ENCODE measurements at places on chromosomes 11 and 22.

DNA sequence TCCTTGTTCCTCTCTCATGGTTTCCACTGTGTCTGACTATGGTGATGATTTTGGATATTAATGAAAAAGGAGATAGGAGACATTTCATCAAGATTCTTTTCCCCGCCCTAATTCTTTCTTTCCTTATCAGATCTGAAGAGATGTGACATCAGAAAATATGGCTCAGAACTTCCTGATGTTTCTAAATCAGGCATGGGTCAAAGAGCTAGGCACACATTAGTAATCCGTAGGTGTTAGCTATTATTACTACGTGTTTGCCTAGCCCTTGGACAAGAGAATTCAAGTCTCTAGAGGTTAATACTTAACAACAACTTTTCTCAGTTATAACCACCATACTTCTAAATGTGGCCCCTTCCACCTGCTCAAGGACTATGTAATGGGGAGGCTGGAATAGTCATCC, 5.8 kb downstream of the JOSD1 start:
- no peak for DNase-seq

DNA sequence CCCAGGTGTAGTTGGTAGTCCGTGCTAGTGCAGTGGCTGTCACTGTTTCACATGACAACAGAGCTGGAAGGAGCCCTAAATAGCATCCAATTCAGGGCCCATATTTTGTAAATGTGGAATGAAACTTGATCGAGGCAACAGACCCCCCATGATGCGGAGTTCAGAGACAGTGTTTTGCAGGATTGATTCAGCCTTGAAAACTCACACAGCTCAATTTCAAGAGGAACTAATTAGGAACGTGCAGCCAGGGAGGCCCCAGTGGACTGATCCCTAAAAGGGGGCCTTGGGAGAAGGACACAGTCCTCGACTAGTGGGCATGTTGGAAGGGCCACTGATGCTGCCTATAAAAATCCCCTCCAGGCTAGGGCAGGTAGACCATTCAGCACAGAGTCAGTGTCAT, 61.0 kb upstream of the TTC12 start:
- no peak for DNase-seq

- DNase-seq: no peak
Observed at GRCh38 chr11:15697437-15698236, 582.9 kb downstream of the INSC start.

DNA sequence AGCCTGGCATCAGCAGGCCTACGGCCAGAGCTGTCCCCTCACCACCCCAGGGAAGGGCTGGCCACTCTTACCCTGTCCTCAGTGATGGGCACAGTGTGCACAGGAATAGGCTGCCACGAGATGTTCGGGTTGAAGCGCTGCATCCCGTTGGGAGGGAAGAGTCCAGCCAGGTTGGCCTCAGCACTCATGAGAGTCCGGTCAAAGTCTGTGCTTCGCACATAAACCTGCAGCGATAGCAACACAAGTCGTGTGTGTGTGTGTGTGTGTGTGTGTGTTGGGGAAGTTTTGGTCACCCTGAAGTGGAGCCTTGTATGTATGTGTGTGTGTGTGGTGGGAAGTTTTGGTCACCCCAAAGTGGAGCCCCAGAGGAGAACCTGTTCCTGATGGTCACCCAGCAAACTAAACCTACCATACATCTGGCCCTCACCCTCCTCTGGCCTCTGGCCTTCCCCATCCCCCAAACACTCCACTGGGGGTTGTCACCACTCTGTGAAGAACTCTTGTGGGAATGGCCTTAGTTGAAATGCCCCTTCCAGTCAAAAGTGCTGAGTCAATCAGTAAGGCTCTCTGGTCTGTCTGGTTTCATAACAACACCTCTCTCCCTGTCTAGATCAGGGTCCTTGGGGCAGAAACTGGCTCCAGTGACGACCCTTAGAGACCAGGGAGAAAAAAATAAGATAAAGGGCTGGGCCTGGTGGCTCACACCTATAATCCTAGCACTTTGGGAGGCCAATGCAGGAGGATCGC, 2.8 kb downstream of the ACP2 start:
- no peak for DNase-seq

DNA sequence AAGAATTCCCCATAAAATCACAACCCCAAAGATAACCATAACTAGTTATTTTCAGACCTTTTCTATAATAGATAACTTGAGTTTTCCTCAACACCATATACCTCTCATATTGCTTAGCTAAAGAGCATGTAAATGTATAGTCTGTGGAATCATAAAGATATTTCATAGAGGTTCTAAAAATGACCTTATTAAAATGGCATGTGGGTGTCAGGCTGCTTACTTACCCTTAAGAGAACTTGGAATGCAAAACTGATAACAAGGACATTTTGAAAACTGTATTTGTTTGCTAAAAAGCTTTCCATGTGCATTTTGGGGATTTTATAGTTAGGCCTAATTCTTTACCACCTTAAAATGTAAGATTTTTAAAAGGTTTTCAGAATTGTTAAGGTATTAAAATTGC, 4.7 kb downstream of the SIK2 start:
- no peak for DNase-seq

DNA sequence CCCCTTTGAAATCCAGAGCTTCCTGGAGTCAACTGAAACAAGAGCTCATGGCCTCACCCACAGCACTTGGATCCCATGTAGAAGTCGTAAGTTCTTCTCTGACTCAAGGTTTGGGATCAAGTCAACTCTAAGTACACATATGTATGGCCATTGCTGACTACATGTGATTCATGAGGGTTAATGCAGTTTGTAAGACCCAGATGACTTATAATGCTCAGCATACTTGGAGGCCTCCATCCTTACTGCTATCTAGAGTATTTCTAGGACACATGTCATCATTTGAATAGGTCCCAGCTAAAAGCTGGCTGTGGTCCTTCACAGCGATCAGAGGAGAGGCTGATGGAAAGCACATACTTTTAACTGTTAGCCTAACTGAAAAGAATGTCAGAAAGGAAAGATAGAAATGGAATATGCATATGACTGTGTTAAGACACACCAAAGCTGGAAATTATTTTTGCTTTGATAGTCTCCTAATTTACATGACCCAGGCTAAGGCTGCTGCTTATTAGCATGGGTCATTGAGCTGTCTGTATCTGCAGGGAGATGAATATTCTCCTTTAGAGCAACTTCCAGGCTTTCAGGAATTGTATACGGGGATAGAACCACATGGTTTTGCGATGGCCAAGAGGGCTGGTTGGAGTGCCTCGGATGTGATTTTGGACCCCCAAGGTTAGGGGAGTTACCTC, 76.3 kb downstream of the NTM start:
- no peak for DNase-seq

DNA sequence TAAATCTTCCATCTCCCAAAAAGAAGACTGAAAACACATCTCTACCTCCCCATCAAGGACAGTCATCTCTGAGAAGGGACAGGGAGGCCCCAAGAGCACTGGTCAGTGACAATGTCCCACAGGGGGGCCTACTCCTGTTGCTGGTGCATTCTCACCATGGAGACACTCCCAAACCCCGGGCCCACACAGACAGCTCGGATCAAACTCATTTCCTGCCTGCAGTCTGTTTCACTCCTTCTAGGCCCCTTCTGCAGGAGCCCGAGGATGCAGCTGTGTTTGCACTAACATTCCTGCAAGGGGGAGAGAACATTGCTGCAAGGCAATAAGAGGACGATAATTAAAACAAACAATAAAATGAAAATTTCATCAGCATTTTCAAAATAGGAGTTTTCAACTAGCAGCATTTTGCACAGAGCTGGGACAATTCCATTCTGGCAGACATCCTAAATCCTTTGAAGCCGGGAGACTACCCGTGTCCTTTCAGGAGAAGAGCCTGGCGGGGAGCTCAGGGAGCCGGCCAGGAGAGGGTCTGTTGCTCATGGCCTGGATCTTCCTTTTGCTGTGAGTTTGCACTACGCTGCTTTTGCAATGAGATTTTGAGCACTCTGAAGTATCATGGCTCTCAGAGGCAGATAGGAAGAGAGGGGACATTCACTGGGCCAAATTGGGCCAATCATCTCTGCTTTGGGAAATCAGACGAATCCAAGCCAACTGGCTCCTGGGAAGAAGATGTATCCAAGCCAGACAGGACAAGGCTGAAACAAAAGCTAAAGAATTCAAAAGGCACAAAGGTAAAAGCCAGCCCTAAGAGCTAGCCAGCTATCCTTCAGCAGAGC, 33.2 kb downstream of the SPATA19 start:
- DNase-seq: no peak

DNA sequence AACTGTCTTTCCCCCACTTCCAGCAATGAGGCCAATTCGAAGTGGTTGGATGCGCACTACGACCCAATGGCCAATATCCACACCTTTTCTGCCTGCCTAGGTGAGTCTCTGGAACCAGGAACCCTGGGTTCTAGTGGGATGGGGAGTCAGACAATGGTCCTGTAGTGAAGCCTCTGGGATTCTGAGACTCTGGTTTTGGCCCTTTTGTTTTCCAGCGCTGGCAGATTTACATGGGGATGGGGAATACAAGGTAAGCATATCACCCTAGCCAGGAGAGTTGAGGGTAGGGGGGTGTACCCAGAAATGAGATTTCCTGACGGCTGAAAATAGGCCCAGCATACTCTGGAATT, 530 bp downstream of the BBS1 start:
- no peak for DNase-seq

- DNase-seq: no peak
Observed at GRCh38 chr11:65710421-65710820, 1.6 kb upstream of the KAT5 start.

DNA sequence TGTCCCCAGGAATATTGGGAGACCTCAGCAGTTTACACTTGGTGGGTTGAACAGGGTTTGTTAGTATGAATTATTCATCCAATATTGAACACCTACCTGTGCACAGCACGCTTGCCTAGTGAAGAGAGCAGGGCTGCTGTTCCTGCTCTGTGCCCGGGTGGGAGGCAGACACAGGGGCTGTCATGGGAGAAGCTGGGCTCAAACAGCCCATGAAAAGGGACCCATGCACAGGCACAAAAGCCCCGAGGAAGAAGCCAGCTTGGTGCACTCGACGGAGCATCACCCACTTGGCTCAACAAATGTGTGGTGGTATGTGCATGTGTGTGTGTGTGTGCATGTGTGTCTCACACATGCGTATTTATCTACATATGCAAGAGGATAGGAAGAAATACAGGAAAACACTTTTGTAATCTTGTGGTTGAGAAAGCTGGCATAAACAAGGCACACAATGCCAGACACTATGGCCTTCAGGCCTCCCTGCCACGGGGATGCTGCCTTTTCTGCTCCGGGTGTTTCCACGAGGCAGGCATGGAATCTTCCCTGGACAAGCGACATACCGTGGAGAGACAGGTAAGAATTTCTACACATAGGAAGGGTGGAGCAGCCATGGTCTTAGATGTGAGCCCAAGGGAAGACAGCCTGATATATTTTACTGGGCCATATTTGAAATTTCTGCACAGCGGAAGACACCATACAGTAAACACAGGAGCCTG, 5.0 kb upstream of the APOBEC3A start:
- no peak for DNase-seq

GRCh38 chr11:8258784-8259183, 4.9 kb downstream of the LMO1 start:
- DNase-seq: peak; percentile 30

GRCh38 chr11:27437829-27438594, 34.6 kb downstream of the LGR4 start:
- DNase-seq: no peak

DNA sequence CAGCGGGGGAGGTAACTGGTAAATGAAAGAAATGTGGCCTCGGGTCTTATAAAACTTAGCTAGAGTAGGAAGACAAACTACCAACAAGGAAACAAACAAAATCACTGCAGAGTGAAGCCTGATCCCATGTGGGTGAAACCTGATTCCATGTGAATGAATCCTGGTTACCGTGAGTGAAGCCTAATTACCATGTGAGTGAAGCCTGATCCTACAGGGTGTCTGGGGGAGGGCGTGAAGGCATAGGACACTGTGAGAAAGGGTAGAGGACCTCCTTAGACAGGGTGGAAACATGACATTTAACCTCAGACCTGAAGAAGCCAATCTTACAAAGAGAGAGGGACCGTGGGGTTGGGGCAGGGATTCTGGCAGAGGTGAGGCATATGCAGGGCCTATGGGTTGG, 106.2 kb upstream of the USP47 start:
- no peak for DNase-seq

DNA sequence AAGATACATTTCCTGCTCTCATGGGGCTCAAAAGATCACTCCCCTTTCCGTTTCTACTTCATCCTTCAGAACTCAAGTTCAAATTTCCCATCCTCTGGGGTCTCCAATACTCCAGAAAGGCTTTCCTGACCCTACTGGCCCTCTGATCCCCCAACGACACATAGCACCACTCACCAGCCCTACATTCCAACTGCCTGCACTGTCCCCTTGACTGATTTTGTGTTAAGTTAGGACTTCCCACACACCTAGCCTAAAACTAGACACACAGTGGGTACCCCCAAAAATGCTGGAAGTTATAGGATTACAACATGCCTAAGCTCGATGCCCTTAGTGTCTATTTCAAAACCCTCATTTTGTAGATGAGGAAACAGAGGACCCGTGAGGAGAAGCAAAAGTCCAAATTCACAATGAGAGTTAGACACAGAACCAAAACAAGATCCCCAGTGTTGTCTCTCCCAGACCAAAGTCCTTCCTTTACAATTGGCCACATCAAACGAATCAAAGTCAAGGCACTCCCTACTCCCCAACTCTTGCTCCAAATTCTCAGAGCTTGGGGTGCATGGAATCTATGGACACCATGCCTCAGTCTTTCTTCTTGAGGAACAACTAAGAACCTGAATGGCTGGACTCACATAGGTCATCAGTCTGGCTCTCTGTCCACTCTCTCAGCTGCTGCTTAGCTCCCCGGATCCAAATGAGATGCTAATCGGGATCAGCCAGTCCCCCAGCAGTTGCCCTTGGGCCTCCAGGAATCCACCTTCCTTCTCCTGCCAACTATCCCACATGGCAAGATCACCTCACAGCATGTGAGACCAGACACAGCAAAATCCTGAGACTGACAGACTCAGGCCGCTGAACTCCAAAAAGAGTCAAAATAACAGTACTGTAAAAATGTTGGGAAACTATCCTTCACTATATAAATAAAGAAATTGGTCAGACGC, 1.7 kb downstream of the CLPB start:
- no peak for DNase-seq

- no peak for DNase-seq
Observed at GRCh38 chr11:133794205-133794604, 51.1 kb downstream of the SPATA19 start.

- no peak for DNase-seq
Observed at GRCh38 chr11:13260201-13260962, 17.2 kb upstream of the BMAL1 start.

DNA sequence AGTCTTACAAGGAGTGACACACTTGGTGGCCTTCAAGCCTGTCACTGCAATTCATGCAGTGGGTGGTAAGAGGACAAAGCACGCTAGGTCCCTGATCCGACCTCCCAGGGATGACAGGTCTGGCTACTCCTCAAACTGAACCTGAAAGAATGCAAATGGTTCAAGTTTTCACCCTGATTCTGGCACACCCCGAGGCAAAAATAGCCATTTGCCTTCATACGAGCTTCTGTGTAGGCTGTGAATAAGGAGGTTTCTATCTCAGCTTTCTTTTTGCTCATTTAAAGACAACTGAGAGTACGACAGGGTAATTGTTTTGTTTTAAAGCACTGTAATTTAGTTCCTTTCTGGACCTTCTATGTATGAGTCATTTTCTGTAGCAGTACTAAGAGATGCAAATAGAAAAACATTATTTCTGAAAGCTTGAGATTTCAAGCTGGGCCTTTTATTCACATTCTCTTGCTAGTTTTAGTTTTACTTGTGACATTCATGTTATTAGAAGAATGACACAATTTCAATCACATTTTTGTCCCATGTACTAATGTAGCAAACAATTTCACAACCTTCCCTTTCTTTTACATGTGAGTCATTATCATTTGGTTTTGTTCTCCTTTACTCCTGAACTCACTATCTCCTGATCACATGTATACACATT, 56.6 kb upstream of the FDX1 start:
- no peak for DNase-seq

Measured in upper lobe of right lung (tissue), 1 donor.